ENCODE measurements at places on chromosomes 16 and 17. TPM values are rescaled to one million over a fixed set of nuclear protein-coding genes. Genes with fewer than 3 reads are reported as not detected.
A peak's percentile ranks its signal among the peaks of the same experiment; 100 is the strongest.

Gene PRAC1
- total RNA-seq = not detected

Gene PRR29
- 1.3 TPM for total RNA-seq

Gene PIK3R5
- total RNA-seq = 62.1 TPM

Gene GAS2L2
- total RNA-seq = 1.1 TPM

Gene SNAI3
- 1.0 TPM for total RNA-seq

Gene MAF
- 75.3 TPM for total RNA-seq

Gene ABCA6
- 308 TPM for total RNA-seq

Gene CCDC40
- total RNA-seq = 7.1 TPM

Gene IL34
- 49.6 TPM for total RNA-seq

Gene PRAC2
- not detected for total RNA-seq

Gene MYH13
- total RNA-seq = not detected

DNA sequence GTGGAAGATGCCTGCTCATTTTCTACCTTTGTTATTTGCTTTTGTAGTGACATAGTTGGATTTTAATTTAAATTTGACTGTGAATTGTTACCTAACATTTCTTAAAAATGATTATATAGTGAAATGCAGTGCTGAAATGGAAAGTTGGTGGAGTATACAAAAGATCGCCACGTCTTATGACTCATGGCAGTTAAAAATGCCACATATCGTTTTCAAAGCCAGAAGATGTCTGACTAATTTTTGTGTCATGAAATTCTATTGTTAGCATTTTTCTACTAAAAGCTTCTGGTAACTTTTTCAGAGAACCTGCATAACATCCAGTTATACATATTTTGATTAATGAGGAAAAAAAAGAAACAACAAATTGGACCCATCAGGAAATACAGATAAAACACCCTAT, 20.6 kb downstream of the MAP2K4 start:
- no peak for DNase-seq

DNA sequence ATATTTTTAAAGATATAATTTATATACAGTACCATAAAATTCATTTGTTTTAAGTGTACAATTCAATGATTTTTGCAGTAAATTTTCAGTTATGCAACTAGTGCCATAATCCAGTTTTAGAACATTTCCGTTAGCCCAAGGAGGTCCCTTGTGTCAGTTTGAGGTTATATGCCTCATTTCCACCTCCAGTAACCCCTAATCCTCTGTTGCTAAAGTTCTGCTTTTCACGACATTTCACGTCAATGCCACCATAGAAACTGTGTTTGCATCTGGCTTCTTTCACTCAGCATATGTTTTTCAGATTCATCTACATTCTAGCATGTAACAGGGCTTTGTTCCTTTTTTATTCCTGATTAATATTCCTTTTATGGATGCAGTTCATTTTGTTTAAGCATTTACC, 42.4 kb upstream of the NUDT7 start:
- DNase-seq = no peak

- DNase-seq = no peak
Observed at GRCh38 chr17:80034791-80035686, 633 bp downstream of the TBC1D16 start.

GRCh38 chr16:54253118-54253517, 33.5 kb downstream of the IRX3 start:
- DNase-seq = no peak

DNA sequence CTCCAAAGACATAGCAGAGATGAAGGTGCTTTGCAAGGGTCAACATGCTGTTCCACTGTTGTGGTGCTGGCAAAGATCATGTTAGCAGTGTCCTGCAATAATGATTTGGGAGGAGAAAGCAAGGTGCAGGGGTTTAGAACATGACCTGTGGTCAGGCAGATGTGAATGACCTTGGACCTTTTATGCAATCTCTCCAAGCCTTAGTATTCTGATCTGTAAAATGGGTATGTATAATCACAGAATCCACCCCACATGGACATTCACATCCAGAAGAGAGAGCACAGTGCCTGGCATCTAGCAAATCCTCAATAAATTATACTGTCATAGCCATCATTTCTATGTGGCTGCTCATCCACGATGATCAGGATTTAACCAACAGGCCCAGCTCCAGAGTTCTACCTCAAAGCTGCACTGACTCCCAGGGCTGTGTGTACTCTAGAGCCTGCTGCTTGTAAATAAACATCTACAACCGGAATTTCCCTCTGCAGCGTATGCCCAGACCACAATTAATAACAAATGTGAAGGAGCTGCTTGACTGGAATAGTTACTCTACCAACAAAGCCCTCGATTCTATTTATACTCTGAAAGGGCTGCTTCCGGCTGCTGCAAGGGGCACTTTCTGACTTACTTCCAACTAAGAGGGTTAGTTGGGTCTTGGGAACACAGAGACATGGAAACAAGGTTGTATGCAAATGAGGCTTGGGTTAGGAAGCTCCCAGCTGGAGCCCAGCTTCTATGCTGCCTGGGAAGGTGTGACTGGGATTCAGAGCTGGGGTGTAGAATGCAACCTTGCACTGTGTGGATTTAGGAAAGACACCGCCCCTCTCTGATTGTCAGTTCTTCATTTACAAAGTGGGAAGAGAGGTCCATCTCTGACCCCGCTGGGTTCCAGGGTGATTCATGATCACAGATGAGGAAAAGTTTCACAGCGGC, 265.2 kb downstream of the XYLT1 start:
- no peak for DNase-seq

DNA sequence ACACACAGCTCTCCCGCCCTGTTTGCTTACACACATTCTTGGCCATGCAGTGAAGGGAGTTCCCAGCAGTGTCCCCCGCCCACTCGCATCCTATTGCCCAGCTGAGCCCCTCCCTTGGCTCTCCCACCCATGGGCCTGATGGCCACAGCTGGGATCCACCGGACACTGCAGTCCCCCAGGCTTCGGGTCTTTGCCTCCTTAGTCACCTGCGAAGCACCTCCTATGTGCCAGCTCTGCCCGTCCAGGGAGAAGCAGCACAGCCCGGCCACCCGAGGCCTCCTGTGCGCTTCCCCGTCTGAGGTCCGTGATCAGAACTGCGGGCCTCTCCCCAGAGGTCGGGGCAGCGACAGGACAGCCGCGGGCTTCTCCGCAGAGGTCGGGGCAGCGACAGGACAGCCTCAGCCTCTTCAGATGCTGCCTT, 136.9 kb downstream of the BANP start:
- peak; percentile 22 for DNase-seq

- peak; percentile 44 for DNase-seq
Observed at GRCh38 chr17:17420082-17420481, 56.7 kb upstream of the MED9 start.

- DNase-seq = no peak
Observed at GRCh38 chr16:29649588-29650494, 13.2 kb upstream of the SPN start.

- no peak for DNase-seq
Observed at GRCh38 chr17:71286625-71287024, 834.2 kb upstream of the SOX9 start.

DNA sequence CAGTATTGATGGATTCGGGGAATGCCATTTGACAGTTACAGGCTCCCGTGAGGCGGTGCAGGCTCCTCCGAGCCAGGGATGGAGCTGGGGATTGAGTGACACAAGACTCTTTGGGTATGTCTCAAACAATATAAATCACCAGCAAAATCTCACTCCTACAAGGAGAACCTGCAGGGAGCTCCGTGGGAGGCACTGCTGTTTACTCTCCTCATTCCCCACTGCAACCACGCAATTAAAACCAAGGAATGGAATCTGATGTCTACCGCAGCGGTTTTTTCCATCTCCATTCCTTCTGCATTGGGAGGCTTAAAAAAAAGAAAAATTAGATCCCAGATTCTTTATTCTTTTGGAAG, 157.9 kb downstream of the WWOX start:
- no peak for DNase-seq

DNA sequence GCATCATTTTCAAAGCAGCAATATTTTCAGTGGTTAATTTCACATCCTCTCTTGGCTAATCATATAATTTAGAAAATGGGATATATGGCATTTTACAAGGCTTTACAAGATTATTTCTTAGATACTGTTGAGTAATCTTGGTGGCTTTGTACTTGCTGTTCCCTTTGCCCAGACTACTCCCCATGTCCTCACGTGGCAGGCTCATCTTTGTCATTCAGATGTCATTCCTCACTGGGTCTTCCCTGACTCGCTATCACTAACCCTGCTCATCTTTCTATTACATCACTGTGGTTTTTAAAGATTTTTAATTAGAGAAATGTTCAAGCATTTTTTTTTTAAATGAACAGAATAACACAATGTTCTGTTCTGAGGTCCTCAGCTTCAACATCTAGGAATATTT, 240.0 kb upstream of the IRX5 start:
- no peak for DNase-seq

DNA sequence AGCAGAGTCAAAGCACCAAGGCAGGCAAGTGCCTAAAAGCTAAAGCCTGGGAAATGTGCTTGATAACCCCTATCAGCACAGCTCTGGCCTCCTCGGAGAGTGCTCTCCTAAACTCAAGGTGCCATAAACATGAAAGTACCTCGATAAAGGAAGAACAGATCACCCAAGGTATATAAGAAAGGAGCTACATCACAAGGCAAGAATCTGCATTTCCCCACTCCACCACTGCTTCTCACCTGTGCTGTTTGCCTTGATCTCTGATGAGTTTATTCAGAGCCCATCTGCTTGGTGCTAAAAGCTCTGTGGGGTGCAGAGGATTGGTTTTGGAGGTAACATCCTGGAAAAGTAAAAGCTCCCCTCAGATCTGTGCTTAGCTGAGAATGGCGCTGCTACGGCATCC, 449.5 kb upstream of the CDH5 start:
- no peak for DNase-seq

- DNase-seq = no peak
Observed at GRCh38 chr16:27236635-27237218, 31.8 kb downstream of the NSMCE1 start.

GRCh38 chr16:89167425-89167941, 4.1 kb upstream of the CDH15 start:
- DNase-seq = peak; percentile 67

GRCh38 chr17:42378959-42379594, 9.2 kb downstream of the STAT3 start:
- DNase-seq = no peak

All from tibial nerve (tissue), 4 donors.